ENCODE measurements at places on chromosomes 12 and 14.

DNA sequence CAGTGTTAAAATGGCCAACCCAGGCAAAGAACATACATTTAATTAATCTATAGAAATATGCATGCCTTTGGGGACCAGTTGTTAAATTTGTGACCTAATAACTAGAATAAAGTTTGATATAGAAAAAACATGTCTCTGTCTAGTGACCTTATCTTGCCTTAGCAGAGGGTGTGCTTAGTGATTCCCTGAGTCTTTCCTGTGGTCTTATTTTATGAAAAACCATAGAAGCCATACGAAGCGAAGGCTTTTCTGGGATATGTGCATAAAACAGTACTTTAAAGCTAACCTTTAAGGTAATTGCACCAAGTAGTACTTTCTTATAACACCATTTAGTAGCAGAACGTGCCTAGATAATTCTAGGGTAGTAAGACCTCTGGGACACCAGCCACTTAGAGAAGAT is 379.4 kb downstream of the ZFP36L1 start:
- no peak for DNase-seq

- DNase-seq: no peak
These were observed 3.4 kb upstream of the OTUB2 start for GRCh38 chr14:94022532-94023411.

DNA sequence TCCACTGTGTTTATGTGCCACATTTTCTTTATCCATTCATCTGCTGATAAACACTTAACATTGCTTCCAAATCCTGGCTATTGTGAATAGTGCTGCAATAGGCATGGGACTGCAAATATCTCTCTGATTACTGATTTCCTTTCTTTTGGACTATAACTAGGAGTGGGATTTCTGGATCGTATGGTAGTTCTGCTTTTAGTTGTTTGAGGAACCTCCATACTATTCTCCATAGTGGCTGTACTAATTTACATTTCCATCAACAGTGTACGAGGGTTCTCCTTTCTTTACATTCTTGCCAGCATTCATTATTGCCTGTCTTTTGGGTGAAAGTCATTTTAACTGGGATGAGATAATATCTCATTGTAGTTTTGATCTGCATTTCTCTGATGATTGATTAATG is 47.6 kb downstream of the TAOK3 start:
- DNase-seq: no peak

DNA sequence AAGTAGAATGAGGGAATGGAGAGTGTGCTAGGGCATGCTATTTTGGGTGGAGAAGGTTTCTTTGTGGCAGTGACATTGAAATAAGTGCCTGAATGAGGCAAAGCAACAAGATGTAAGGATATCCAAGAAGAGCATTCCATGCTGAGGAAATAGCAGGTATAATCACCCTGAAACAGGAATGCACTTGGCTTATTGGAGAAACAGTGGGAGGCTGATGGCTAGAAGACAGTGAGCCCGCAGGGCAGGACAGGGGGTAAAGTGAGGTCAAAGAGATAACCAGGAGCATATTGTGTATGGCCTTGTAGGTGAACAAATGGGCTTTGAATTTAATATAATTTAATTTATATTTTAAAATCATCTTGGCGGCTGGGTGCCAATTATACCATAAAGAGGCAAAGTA is 877.0 kb downstream of the DIO2 start:
- no peak for DNase-seq

DNA sequence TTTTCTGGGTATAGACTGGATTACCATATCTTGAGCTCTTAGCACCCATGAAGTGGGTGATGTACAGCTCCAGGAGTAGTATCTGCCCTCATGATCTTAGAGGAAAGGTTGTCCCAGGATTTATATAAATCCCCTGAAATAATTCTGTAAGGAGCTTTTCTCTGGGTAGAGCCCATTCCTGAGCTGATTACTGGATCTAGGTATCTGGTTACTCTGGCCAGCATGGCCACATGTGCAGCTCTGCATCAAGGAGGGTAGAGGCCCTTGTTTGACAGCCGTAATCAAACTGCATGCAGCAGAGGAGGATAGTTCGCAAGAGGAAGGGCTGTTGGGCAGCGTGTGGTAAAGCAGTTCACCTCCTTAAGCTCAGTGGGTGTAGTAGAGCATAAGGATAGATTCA is 8.5 kb downstream of the COX14 start:
- peak; percentile 45 for DNase-seq

- no peak for DNase-seq
These were observed 1.5 kb downstream of the FOXG1 start for GRCh38 chr14:28767853-28768741.

GRCh38 chr12:55733021-55733555 is 4.3 kb upstream of the CD63 start:
- DNase-seq: no peak

Measured in retinal pigment epithelial cell (primary cell).